ENCODE measurements at places on chromosomes 3 and 15. TPM values are rescaled to one million over a fixed set of nuclear protein-coding genes. Genes with fewer than 3 reads are reported as not detected.
A peak's percentile ranks its signal among the peaks of the same experiment; 100 is the strongest.

Gene QARS1
- total RNA-seq: 197 TPM

Gene SKOR1
- total RNA-seq: 0.21 TPM

Gene COL6A6
- total RNA-seq: 31.5 TPM

Gene PDZRN3
- total RNA-seq: 61.6 TPM

Gene MITF
- 13.6 TPM for total RNA-seq

Gene MUC20
- total RNA-seq: 12.7 TPM

Gene SENP8
- total RNA-seq: 2.6 TPM

Gene CCDC66
- 91.0 TPM for total RNA-seq

Gene NANOGP8
- 0.53 TPM for total RNA-seq

Gene XCR1
- 1.0 TPM for total RNA-seq

Gene EEFSEC
- total RNA-seq: 4.2 TPM

DNA sequence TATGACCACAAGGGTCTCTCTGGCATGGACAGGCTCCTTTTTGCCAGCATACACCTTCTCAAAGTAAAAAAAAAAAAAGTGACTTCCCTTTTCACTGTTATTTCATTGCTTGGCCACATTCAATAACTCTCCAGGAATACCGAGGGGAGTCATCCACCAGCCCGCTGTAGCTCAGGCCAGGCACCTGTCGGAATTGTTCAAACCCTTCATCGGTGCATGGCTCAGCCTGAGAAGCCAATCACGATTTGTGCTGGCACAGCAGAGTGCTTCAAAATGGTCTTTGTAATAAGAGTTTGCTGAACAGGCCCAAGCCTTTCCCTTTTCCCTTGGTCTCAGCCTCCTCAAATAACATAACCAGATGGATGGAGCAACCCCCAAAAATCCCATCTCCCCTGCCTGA, 145.4 kb downstream of the PDZRN3 start:
- no peak for DNase-seq

DNA sequence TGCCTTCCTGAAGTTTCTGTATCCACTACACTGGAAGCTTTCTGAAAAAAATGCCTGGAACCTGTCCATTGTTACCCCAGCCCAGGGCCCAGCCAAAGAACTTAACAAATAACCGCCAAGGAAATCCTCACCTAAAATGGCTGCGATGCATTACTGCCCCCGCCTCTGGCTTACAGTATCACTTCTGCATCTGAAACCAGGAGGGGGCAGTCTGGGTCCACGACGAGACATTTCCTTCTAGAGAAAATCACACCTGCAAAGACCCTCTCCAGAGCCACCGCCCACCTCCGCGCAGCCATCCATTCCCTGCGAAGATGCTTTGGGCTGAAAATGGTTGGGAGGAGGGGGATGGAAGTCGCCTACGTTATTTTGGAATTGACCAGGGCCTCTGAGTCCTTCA, 22.4 kb upstream of the CELF6 start:
- DNase-seq: no peak

DNA sequence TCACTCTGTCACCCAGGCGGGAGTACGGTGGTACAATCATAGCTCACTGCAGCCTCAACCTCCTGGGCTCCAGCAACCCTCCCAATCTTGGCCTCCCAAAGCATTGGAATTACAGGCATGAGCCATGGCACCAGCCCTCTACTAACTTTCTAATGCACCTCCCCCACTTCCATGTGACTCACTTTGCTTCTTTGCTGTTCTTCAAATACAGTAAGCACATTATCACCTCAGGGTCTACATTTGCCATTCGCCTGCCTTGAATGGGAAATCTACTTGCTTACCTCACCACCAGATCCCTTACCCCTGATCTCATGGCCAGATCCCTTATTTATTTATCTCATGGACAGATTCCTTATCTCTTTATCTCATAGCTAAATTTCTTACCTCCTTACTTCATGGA, 235.3 kb downstream of the KCNMB2 start:
- DNase-seq: no peak

DNA sequence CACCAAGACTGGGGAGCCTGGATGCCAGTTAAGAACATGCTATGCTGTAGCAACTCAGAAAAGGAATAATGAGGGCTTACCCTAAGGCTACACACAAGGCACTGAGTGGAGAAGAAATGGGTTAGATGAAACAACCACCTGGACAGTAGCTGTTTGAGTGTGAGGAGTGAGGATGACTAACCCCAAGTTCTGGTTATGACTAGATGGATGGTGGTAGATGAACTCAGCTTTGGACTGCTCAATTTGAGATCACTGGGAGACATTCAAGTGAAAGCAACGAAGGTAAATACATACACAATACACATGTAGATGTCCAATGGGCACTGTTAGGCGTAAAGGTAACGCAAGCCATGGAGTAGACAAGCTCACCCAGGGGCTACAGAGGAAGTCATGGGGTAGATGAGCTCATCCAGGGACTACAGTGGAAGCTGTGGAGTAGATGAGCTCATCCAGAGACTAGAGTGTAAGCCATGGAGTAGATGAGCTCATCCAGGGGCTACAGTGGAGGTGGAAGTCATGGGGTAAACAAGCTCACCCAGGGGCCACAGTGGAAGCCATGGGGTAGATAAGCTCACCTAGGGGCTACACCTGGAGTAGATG, 98.3 kb downstream of the ANO10 start:
- DNase-seq: no peak

DNA sequence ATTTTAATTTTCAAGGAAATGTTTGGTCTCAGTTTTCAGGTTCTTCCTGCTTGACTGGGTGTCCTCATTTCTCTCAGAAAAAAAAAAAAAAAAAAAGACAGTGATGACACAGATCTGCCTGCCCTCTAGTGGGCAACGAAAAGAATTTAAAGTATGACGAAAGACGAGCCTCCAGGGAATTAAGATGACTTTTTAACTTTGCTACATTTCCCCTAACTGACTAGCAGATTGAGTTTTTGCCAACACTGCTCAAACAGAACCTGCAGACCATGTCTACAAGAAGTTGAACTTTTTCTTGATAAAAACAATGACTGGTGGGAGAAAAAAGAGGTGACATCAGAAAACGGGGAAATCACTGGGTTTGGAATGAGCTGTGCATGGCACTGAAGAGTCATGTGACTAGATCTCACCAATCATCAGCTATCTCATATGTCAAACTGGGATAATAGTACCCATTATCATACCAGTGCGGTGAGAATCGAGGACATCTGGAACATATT, 40.8 kb downstream of the EOMES start:
- peak; percentile 69 for DNase-seq

DNA sequence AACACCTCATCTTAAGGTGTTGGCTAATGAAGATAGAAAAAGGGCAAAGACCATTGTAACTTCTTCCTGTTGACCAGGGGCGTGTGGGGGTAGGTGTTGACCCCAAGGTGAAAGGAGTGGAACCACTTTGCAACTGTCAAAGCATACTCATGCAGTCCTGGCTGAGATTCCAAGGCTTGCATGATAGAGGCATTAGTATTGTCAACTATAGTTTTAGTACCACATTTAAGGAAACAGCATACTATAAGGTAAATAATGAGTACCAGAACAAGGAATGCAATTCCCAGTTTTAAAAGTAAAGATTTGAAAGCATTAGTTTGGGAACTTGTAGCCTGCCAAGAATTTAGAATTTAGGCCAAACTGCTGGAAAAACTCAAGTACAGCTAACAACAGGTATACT, 27.8 kb upstream of the ADGRG7 start:
- no peak for DNase-seq

GRCh38 chr15:47432826-47433225, 284.5 kb upstream of the SEMA6D start:
- DNase-seq: no peak

- DNase-seq: no peak
Measured at GRCh38 chr15:37109168-37109871, 9.0 kb upstream of the MEIS2 start.

DNA sequence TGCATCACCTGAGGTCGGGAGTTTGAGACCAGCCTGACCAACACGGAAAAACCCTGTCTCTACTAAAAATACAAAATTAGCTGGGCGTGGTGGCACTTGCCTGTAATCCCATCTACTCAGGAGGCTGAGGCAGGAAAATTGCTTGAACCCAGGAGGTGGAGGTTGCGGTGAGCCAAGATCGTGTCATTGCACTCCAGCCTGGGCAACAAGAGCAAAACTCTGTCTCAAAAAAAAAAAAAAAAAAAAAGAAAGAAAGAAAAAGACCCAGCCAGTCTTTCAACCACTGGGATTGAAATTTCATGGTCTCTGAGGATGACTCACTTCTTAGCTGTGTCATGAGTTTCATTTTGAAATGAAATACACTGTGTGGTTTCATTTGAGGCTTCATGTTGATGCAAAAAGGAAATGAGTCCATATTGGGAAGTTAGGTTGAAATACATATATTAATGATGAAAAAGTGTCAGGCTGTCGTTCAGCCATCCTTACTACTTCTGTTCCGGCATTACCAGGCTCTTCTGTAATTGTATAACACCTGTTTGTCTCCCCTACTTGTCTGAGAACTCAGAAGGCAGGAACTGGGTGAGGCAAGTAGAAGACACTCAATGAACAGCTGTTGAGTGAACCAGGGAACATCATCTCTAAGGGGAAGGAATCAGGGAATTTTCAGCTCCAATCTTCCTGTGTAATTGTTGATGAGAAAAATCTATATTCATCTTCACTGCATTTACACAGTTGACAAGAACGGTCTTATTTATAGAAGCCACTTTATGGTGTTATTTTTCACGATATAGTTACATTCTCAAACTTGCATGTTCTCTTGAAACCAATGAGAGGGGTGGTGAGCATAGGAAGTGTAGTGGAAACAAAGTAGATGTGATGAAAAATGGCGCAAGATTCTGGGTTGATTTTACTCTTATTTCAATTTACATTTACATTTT, 87.4 kb downstream of the NFKBIZ start:
- DNase-seq: no peak

DNA sequence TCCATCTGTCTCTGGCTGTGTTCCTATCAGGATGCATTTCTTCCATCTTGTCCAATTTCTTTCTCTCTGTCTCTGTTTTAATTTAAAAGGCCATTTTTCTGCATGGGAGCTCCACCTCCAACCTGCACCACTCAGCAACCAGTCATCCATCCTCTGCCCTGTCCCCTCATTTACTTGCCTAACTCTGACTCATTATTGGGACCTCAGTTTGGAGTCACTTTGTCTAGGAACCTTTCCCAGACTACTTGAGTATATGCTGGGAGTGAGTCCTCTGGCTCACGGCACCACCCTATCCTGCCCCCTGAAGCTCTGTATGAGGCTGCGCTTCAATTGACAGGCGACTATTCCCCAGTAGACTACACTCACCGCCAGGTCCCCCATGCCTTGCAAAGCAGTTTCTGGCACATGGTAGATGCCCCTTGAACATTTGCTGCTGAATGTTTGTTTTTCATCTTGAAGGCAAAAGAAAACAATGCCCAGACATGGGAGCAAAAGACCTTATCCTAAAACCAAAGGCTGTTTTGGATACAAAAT, 513.3 kb upstream of the CFAP20DC start:
- no peak for DNase-seq

- DNase-seq: no peak
Measured at GRCh38 chr15:63752979-63753378, 80.8 kb downstream of the HERC1 start.

DNA sequence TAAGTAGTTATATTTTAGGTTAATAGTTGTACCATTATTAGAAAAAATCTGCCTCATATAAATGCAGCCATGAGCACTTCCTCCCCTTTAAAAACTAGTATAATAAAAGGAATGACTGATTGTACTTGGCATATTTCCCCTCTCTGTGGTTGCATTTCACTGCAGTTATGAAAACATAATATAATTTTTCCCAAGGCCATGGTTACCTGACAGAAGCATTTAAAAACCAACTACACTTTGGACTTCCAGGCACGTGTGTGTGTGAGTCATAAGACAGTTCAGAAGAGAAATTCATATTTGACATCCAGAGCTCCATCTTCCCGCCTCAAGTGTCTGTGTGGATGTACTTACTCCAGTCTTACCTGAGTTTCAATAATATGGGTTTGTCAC, 828.2 kb upstream of the CFAP20DC start:
- no peak for DNase-seq

- DNase-seq: no peak
Measured at GRCh38 chr3:159749406-159749805, 239.2 kb upstream of the IL12A start.

GRCh38 chr15:50886611-50887345, 21.7 kb upstream of the AP4E1 start:
- no peak for DNase-seq

- no peak for DNase-seq
Measured at GRCh38 chr15:93614386-93615104, 525.5 kb upstream of the RGMA start.

DNA sequence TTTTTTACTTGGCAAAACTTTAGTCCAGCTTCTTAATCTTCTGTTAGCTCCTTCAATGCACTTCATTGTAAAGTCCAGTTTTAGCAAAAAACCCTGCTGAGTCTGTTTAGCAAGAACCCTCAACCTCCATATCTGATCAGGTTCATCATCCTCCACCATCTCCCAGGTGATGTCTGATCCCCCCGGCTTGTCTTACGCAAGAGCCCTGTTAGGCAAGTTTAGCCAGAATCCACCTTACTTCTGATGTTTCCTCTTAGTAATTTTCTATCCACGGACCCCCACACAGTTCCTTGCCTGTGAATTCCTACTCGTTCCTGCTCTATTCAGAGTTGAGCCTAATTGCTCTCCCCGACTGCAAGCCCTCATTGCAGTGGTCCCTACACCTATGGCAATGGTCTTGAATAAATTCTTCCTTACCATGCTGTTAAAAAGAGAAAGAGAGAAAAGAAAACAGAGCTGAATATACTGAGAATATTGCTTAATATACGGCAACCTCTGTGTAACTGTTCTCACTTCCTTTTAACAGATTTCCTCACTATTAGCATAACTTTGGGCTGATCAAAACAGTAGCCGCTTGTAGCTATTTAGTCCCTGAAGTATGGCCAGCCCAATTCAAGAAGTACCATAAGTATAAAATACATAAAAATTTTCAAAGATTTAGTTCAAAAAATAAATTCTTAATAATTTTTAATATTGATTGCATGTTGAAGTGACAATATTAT, 78.7 kb upstream of the MME start:
- DNase-seq: no peak

DNA sequence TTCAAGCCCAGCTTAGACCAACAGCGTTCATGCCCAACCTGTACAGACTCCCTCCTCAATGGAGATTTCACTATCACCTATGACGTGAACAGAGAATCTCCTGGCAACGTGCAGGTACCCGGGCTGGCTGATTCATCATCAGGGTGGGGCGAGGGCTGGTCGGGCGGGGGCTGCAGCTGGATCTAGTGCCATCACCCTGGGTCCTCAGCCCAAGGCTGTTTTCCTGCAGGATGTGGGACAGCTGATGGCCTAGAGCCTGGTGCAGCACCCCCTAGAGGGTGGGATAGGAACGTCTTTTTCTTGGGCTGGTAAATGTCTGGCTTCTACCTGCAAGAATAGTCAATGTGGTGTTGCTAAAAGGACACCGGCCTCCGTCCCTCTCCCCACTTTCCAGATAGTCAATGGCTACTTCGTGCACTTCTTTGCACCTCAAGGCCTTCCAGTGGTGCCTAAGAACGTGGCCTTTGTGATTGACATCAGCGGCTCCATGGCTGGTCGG, 4.4 kb downstream of the ITIH3 start:
- no peak for DNase-seq

- no peak for DNase-seq
Measured at GRCh38 chr3:2847062-2847841, 262.9 kb downstream of the IL5RA start.

GRCh38 chr3:180063783-180064182, 27.0 kb upstream of the PEX5L start:
- DNase-seq: no peak

- DNase-seq: no peak
Measured at GRCh38 chr15:60471314-60471713, 7.6 kb downstream of the ICE2 start.

- DNase-seq: no peak
Measured at GRCh38 chr3:41651718-41652117, 310.2 kb downstream of the ULK4 start.

Data from urinary bladder (tissue), 4 donors.